Fibroblast of the aortic adventitia (primary cell): ENCODE measurements at places on chromosomes 4 and X. TPM values are rescaled to one million over a fixed set of nuclear protein-coding genes. Genes with fewer than 3 reads are reported as not detected.
A peak's percentile ranks its signal among the peaks of the same experiment; 100 is the strongest.

DNA sequence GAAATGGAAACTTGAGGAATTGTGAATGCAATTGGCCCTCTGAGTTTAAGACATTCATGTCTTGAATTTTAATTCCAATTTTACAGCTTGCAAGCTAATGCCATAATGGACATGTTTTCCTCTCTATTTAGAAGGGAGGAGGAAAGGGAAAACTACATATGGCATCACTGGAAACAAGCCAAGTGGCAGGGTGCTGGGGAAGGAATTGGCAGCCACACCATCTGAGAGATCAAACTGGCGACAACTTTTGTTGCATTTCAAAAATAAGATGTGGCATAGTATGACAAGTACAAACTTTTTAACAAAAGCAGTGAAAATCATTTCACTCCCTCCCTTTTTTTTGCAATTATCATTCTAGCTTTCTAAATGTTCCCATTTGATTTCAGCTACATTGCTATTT is 615.6 kb downstream of the CENPC start:
- no peak for DNase-seq

G6PD gene
- total RNA-seq: 45.5 and 126 TPM in 2 replicates

CSAG2 gene
- total RNA-seq: not detected in 2 replicates

GRCh38 chr4:100103671-100104070 is 86.6 kb downstream of the DDIT4L start:
- DNase-seq: peak; percentile 13

ZFYVE28 gene
- 7.7 and 14.0 TPM in 2 replicates for total RNA-seq

FAM236C gene
- not detected in 2 replicates for total RNA-seq

DNA sequence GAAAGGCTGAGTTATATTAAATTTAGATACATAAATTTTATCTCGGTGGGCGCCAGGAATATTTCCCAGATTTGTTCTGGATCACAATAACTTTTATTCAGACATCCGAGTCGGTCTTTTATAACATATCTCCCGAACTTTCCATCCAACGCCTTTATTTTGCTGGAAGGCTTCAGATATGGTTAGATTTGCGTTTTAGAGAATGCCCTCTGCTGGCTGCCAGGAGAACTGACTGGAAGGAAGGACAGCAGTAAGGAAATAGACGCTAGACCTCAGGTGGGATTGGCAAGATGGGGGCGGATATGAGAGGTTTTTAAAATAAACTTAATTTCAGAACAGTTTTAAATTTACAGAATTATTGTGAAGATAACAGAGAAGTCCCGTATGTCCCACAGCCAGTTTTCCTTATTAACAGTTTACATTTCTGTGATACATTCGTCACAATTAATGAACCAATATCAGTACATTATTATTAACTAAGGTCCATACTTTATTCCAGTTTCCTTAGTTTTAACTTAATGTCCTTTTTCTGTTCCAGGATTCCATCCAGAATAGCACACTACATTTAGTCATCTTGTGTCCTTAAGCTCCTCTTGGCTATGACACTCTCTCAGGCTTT is 4.6 kb upstream of the KANTR start:
- peak; percentile 79 for DNase-seq

- no peak for DNase-seq
These were observed 194.3 kb upstream of the RPS6KA3 start for GRCh38 chrX:20461002-20461401.
